ENCODE measurements at places on chromosomes 16 and 17. TPM values are rescaled to one million over a fixed set of nuclear protein-coding genes. Genes with fewer than 3 reads are reported as not detected.

CHST4 gene
- under 0.01 TPM for total RNA-seq

CBX4 gene
- 3.2 TPM for total RNA-seq

FAM20A gene
- total RNA-seq = not detected

MMP25 gene
- not detected for total RNA-seq

PROCA1 gene
- total RNA-seq = 0.36 TPM

MTHFSD gene
- total RNA-seq = 7.8 TPM

RNF112 gene
- 2.5 TPM for total RNA-seq

TAT gene
- total RNA-seq = not detected

TOM1L1 gene
- total RNA-seq = 20.1 TPM

COG4 gene
- 96.1 TPM for total RNA-seq

PRRT2 gene
- total RNA-seq = 0.90 TPM

SSTR5 gene
- total RNA-seq = not detected

CES5A gene
- not detected for total RNA-seq

CASKIN1 gene
- total RNA-seq = not detected

CHMP1A gene
- total RNA-seq = 99.8 TPM

POLG2 gene
- 9.2 TPM for total RNA-seq

USH1G gene
- not detected for total RNA-seq

CRHR1 gene
- not detected for total RNA-seq

TBX4 gene
- total RNA-seq = not detected

DRC3 gene
- 0.72 TPM for total RNA-seq

RHBDF1 gene
- total RNA-seq = 13.8 TPM

ALDOA gene
- 1,576 TPM for total RNA-seq

TBC1D3L gene
- 0.28 TPM for total RNA-seq

TRPV3 gene
- 0.18 TPM for total RNA-seq

AFMID gene
- 45.5 TPM for total RNA-seq

MMP28 gene
- 0.18 TPM for total RNA-seq

CEP295NL gene
- 0.72 TPM for total RNA-seq

KRT222 gene
- total RNA-seq = not detected

KRT12 gene
- total RNA-seq = not detected

GNAO1 gene
- total RNA-seq = not detected

HMOX2 gene
- 91.1 TPM for total RNA-seq

KRT15 gene
- 3.6 TPM for total RNA-seq

ERN1 gene
- total RNA-seq = 2.7 TPM

SEZ6L2 gene
- 0.72 TPM for total RNA-seq

CCL17 gene
- total RNA-seq = not detected

OR4D1 gene
- not detected for total RNA-seq

KRTAP1-1 gene
- 0.83 TPM for total RNA-seq

SLC6A2 gene
- not detected for total RNA-seq

CD300E gene
- total RNA-seq = not detected

ABCA10 gene
- under 0.01 TPM for total RNA-seq

GFAP gene
- total RNA-seq = not detected

MYH11 gene
- total RNA-seq = under 0.01 TPM

ZNF689 gene
- total RNA-seq = 2.7 TPM

WNT3 gene
- 0.72 TPM for total RNA-seq

RNF43 gene
- under 0.01 TPM for total RNA-seq

SOCS1 gene
- 2.2 TPM for total RNA-seq

FOXC2 gene
- total RNA-seq = 1.1 TPM

CPNE7 gene
- total RNA-seq = 5.4 TPM

TPPP3 gene
- total RNA-seq = 0.54 TPM
